Activated CD4-positive, CD25-positive, alpha-beta regulatory T cell treated with anti-CD3 and anti-CD28 coated beads, Interleukin-2, amount 50 U/mL, for 16 hours (primary cell): ENCODE measurements at places on chromosomes 7 and 10.

GRCh38 chr10:48684792-48685623, at the start of gene WDFY4:
TSS of gene WDFY4 (plus strand) at chr10:48684873. CDS start at chr10:48709733, 24,860 bp downstream.
- DNase-seq = no peak

- DNase-seq = no peak
Observed at GRCh38 chr7:94400022-94400421, 5.3 kb downstream of the COL1A2 start.

GRCh38 chr7:70069977-70070376, 471.7 kb downstream of the AUTS2 start:
- DNase-seq = no peak

GRCh38 chr10:97031459-97031858, 154.3 kb downstream of the SLIT1 start:
- DNase-seq = no peak

DNA sequence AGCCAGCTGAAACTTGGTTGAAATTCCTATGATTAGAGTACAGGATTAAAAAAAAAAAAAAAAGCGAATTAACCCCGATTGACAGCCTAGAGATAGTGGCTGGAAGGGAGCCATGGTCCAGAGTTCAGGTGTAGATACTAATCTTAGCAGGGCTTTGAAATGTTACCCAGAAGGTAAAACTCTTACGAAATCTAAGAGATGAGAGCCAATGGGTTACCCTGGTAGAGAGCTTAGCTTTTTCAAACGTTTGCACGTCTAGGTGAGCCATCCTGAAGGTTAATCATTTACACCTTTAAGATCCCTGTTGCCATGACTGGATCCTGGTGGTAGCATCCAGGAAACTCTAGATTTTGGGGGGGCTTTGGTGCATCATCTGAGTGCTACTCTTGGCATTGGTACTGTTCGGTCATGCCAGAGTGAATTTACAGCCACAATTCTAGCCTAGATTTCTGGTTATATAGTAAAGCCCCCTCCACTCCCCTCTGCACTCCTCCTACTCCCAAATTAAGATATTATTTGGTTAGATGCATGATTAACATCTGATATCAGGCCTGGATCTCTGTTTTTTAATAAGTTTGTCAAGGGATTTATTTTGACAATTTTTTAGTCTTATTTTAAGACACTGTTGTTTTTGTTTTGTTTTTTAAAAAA, 1.2 kb downstream of the AGFG2 start:
- DNase-seq = no peak

- no peak for DNase-seq
Observed at GRCh38 chr7:108266491-108266890, 136.3 kb upstream of the LAMB4 start.

GRCh38 chr7:78476851-78477405, 678.4 kb downstream of the PHTF2 start:
- no peak for DNase-seq

GRCh38 chr10:45253183-45253914, 62.1 kb downstream of the OR13A1 start:
- no peak for DNase-seq

GRCh38 chr10:12797471-12798262, 203.8 kb downstream of the CCDC3 start:
- DNase-seq = no peak

GRCh38 chr10:95850791-95851190, 57.0 kb upstream of the CC2D2B start:
- no peak for DNase-seq

- no peak for DNase-seq
Observed at GRCh38 chr10:71836596-71836974, 14.5 kb downstream of the PSAP start.

- DNase-seq = no peak
Observed at GRCh38 chr7:77326131-77326530, 90.0 kb downstream of the GSAP start.

- DNase-seq = no peak
Observed at GRCh38 chr7:12221414-12221813, 10.3 kb downstream of the TMEM106B start.

GRCh38 chr10:44552726-44553125, 167.8 kb upstream of the CXCL12 start:
- no peak for DNase-seq

DNA sequence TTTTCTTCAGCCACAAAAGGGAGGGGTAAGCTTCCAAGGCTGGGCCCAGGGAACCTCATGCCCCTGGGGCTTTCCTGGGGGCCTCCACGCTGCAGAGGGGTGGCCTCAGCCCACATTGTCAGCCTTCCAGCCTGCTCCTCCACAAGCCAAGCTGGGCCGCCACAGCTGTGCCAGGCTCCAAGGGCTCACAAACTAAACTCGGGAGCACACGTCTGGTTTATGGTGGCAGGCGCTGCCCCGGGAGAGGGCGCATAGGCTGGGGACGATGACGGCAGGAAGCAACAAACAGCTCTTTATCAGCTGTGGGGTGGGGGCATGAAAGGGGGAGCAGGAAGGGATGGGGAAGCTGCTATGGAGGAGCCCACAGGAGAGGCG, 6.3 kb upstream of the CDH23 start:
- no peak for DNase-seq

- no peak for DNase-seq
Observed at GRCh38 chr7:43694399-43694748, 34.9 kb downstream of the COA1 start.

DNA sequence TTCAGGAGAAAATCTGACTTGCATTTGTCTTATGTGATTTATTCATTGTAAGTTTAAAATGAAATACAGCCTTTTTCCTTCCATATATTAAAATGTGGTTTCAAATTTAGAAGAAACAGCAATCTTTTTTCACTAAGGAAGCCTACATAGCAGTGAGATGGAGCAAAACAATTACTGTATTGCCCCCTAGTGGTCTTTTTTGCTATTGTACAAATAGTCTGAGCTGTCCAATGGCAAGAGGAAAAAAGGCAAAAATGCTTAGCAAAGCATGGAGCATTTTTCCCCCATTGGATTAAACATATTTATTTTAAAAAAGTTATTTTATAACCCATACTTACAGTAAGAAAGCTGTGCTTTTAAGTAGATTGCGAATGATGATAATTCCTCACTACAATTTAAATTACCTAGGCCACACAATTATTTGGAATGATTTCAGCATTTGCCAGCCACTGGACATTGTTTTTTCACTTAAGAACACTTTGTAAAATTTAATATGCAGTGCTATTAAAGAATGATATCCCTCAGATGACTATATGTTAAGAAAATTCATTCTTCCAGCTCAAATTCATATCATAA, 119.5 kb downstream of the CPED1 start:
- DNase-seq = no peak

DNA sequence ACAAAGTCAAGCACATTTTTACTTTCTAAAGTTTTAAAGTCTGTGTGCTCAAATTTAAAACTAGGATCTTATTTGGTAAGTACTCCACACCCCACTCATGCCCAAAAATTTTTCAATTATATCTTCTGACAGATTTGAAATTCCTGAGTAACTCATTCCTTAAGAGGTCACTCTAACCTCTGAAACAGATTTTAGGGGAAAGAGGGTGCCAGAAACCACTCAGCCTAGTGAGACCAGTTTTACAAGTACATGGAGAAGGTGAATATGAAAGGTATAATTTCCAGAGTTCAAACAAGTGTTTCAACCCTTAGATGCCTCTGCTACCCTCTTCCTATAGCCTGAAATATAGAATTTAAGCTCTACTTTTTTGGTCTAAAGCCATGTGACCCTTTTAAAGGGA, 79.2 kb downstream of the C7orf25 start:
- no peak for DNase-seq

GRCh38 chr10:74855027-74855426, 28.6 kb downstream of the KAT6B start:
- no peak for DNase-seq
